Left kidney (tissue), 8 donors: ENCODE measurements at places on chromosomes 7 and 10. TPM values are rescaled to one million over a fixed set of nuclear protein-coding genes. Genes with fewer than 3 reads are reported as not detected.

DNA sequence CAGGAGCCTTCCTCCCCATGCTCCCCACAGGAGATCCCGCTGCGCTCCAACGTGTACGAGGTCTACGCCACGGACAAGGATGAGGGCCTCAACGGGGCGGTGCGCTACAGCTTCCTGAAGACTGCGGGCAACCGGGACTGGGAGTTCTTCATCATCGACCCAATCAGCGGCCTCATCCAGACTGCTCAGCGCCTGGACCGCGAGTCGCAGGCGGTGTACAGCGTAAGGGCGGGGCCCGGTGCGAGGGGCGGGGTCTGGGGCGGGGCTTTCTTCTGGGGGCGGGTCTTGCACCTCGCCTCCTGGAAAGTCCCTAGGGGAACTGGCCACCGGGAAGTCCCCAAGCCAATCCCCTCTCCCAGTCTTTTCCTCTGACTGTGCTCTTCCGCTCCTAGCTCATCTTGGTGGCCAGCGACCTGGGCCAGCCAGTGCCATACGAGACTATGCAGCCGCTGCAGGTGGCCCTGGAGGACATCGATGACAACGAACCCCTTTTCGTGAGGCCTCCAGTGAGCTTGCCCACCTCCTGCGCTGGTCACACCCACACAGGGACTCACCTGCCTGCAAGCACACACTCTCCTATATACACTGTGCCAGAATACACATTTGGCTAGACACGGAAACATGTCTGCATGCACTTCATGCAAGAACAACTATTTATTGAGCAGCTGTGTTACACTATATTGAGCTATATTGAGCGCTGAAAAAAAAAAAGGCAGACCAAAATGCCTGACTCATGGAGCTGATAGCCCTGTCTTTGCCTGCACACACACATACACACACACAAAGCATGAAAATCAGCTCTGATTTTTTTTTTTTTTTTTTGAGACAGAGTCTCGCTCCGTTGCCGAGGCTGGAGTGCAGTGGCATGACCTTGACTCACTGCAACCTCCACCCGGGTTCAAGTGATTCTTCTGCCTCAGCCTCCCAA, 32.7 kb upstream of the VSIR start:
- no peak for DNase-seq

- DNase-seq, result peak; percentile 32
Measured at GRCh38 chr7:116776610-116777289, 85.6 kb upstream of the CAPZA2 start.

The SPDYE2B gene
- polyA plus RNA-seq, result 3.8 TPM

The LIPJ gene
- polyA plus RNA-seq, result 0.10 TPM

DNA sequence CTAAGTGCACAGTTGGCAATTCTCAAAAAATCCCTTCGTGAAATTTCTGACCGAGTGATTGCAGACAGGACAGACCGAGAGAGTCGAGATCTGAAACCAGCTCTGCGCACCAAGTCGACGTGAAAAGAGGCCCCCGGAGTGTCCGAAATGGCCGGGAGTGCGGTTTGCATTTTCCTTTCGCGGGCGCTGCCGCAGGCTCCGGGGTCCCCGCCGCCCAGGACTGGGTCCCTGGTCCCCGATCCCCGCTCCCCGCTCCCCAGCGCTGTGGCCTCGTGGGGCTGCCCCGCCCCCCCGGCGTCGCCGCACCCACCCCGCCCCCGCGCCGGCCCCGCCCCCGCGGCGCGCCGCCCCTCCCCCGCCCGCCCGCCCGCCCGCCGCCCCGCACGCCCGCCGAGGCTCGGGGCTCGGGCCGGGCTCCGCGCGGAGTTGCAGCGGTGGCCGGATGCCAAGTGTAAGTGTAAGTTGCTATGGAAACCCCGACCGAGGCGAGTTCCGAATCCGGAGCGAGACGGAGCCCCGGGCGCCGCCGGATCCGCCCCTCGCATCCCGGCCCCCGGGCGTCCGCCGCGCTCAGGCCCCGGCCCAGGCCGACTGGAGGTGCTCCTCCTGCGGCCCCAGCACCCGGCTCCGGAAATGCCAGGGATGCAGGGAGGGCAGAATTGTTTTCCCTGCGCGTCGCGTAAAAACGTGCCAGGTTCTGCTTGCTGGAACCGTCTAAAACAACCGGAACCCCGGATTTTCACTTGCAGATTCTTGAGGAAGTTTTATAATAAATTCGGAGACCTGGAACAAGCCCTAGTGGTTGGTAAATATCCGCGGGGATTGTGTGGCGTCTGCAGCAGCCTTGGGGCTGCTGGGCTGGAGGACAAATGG, 4.6 kb downstream of the BMI1 start:
- no peak for DNase-seq

The HMX3 gene
- not detected for polyA plus RNA-seq

The GPR37 gene
- polyA plus RNA-seq, result 2.0 TPM
